ENCODE measurements at places on chromosomes 6 and 20. TPM values are rescaled to one million over a fixed set of nuclear protein-coding genes. Genes with fewer than 3 reads are reported as not detected.

Gene SOX12
- polyA plus RNA-seq = 7.0 TPM

DNA sequence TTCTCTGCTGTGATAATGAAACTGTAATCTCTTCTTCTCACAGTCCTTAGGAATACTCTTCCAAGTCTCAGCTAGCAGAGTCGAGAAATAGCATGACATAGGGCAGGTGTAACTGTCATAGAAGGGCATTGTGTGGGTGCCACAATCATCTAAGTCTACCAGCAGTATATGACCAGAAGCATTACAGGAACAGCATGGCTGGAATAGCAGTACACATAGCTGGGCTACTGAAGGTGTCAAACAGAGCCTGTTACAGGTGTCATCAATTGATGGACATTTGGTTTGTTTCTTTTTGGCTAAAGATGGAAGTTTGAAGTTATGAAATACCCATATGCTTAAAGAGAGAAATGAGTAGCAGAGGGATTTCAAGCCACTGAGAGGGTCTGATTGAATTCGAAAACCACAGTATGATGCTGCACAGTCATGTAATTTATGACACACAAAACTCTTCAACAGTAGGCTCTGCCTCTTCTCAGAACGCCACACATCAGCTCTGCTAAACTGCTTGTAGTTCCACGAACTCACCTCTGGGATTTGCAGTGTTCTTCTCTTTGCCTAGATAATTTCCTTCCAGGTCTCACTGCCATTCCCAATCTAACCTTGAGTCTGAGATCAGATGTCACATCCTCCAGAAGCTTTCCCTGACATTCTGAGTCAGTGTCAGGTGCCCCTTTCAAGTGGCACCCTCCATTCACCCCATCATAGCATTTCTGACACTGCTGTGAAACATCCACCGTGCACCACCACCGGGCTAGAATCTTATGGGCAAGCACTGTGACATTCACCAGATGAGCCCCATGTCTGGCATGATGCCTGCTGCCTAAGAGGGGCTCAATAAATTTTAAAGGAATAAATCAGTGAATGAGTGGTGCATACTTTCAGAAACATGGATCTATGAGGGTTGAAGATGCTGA is 151.0 kb downstream of the ADAT2 start:
- DNase-seq = no peak

- DNase-seq = no peak
Measured at GRCh38 chr6:11332463-11332862, 100.0 kb upstream of the NEDD9 start.

DNA sequence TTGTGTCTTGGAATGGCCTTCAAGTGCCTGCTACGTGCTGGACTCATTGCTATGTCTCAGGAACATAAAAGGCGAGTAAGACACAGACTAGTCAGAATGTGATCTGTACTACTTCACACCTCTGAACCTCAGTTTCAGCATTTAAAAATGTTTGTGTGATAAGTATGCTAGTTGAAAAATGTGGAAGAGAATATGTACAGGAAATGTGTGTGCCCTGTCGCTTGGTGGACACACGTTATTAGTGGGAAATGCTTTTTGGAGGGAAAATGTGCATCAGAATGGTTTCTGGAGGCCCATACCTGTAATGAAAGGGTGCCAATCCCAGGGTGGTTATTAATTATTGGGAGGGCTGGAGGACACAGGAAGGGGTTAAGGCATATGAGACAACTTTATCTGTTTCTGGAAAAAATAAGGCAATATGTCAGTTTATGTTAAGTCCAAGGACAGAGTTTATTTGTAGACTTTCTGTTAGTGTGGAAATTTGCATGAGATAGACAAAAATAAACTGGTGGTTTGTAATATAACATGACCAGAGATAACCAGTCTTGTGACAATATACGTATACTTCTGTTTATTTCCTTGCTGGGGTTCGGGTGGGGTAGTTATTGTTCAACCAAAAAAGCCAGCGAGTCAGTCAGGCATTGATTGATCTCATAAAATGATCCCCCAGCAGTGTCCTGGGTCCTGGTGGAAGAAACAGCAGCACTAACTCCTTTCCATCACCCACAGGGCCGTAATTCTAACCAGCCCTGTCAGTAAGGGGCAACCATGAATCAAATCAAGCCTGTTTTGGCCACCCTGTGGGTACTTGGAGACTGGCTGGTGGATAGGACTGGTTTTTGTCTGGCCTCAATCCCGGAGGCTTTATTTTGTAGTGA is 117.9 kb downstream of the JARID2 start:
- DNase-seq = peak; percentile 24

DNA sequence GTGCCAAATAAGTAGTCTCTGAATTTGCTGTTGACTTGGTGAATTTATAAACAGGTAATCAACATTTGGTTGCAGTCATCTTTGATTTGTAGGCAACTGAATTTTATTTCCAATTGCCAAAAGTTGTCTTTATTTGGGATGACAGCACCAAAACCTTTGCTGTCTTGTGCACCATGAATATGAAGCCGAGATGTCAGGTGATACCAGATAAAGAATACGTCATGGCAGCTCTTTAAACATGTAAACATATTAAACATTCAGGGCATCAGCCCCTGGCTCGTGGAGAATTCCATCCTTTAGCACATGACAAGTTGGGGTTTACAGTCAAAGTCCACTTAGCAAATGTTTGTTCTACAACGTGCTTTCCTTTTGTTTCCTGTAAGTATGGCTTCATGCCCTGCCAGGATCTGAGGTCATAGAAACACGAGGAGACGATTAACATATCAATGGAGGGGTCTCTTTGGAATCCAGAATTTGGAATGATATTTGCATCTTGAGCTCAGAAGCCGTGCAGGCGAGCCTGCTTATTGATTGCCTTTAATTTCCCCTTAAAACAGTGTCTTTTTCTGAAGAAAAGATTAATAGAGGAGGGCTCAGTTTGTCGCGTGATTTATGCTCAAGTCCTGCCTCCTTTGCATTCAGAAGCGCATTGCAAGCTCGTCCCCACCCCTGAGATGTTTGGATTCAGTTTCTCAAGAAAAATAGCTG is 170.2 kb upstream of the ZNF217 start:
- no peak for DNase-seq
